NCI-H1930 (cell line): ENCODE measurements at places on chromosomes 5 and 9.

GRCh38 chr5:132055808-132056609 lies 4.4 kb upstream of the IL3 start:
- no peak for DNase-seq

- no peak for DNase-seq
These were observed 5.8 kb upstream of the CRHBP start for GRCh38 chr5:76947082-76947503.

DNA sequence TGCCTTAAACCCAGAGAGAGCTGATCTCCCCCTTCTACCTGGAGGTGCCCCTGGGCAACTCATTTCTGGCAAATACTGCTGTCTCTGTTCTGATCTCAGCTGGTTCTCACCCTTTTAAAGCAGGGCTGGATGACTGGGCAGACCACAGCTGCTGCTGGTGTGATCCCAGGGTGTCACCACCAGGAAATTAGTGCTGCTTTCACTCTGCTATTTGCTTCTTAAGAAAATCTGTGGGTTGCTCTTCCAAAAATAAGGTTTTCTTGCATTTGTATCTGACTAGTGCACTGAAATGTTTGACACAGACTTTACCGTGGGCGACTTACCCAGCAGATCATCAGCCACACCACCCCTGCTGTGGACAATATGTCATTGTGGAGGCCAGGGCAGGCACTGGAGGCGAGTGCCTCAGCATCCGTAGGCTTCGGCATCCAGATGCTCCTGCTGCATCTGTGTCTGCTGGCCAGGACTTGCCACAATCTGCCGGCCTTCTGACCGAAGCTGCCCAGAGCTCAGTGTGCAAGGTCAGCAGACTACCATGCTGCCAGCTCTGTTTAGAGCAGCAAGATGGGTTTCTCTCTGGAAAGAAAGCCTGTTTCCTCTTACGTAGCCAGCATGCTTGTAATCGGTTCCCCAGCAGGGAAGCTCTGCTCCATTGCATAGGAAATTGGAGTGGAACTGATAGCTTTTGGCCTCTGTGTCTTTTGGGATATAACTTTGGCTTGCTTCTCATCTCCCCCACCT lies 13.6 kb downstream of the ARHGAP26 start:
- DNase-seq = no peak

DNA sequence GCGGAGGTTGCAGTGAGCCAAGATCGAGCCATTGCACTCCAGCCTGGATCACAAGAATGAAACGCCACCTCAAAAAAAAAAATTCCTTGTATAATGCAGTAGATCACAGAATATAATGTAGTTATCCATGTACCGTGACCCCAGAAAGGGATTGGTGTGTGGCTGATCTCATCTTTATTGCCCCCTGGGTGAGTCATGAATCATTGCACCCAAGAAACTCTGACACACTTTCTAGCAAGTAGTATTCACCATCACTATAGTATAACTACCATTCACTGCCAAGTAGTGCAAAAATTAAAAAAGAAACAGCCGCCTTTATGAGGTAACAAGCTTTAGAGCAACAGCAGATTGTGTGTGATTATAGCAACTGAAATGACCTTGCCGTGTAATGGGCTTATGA lies 23.7 kb upstream of the ANKH start:
- no peak for DNase-seq

DNA sequence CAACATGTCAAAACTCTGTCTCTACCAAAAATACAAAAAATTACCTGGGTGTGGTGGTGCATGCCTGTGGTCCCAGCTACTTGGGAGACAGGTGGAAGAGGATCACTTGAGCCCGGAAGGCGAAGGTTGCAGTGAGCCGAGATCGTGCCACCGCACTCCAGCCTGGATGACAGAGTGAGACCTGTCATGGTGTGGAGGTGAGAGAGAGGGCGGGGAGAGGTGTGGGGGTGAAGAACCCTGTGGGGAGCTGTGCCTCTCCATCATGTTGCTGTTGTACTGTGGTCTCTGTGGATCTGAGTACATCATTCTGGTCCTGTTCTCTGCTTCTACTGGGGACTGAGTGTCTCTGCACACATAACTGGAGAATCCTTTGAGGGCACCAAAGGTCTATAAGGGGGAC lies 11.3 kb upstream of the SLC34A1 start:
- no peak for DNase-seq

DNA sequence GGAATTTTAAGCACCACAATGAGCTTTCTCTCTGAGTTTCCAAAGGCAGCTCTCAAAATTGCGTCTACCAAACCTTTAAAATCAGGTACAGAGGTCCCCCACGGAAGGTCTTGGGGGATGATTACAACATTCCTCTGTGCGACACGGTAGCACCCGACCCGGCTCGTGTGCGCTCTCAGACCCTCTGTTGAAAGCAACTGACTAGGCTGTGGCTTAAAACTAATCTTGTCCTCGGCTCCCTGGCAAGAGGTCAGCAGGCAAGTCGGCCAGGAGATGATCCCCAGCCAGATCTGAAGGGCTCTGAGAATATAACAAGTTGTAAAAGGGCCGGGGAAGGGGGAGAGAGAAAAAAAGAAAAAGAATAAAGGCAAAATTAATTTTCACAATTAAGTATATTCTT lies 92.6 kb upstream of the LMX1B start:
- no peak for DNase-seq

DNA sequence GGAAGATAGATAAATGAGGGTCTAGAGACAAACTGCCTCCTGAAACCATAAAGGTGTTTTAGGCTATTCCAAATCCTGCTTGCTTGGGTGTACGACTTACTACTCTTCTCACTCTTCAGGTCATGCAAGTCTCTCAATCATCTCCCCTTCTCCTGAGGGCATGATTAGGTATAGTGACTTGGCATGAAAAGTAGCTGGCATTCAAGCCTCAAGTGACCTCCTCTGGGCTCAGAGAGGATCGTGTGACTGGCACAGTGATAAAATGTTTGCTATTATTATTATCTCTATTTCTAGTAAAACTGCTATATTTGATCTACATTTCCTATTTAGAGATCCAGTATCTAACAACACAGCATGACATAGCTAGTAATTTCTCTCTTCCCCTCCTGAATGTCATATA lies 494.8 kb downstream of the SPOCK1 start:
- DNase-seq = no peak

DNA sequence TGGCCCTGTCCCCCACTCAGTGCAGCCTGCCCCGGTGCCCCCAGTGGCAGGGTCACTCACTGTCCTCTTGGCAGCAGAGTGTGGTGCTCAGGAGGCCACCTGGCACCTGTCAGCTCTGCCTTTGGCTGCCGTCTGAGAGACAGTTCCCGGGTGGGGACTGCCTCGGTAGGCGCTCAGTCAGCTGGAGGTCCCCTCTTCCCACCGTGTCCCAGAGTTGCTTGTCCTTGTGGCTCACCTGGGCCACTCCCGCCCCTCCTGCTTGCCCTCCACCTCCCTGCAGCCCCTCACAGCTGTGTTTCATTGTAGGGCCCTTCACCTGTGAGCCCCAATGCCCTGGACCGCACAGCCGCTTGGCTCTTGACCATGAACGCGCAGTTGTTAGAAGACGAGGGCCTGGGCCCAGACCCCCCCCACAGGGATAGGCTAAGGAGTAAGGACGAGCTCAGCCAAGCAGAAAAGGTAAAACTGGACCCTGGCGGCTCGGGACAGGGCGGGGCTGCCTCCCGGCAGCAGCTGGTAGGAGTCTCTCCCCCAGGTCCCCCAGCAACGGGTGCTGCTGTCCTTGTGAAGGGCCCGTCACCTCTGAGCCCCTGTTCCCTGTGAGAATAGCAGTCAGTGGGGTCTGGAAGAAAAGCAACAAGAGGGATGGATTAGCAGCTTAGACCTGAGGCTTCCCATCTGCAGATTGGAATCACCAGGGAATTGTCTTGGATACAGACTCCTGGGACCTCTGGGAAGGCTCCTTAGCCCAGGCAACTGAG lies 122.7 kb downstream of the DAB2IP start:
- DNase-seq = no peak

DNA sequence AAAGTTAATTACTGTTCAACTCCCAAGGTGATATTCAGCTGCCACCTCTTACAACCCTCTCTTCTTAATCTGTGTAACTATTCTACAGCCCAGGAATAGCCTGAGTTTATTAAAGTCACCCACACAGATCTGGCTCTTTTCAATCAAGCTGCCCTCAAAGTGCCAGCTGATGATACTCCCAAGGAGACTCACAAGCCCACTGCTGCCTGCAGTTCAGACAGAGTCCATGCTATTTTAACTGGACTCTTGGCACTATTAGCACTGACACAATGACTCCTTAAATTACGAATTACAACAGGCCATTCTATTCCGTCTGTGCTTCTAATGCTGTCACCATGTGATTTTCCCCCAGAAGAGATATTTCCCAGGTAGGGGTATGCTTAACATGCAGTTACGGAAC lies 26.3 kb downstream of the REEP5 start:
- DNase-seq = no peak

DNA sequence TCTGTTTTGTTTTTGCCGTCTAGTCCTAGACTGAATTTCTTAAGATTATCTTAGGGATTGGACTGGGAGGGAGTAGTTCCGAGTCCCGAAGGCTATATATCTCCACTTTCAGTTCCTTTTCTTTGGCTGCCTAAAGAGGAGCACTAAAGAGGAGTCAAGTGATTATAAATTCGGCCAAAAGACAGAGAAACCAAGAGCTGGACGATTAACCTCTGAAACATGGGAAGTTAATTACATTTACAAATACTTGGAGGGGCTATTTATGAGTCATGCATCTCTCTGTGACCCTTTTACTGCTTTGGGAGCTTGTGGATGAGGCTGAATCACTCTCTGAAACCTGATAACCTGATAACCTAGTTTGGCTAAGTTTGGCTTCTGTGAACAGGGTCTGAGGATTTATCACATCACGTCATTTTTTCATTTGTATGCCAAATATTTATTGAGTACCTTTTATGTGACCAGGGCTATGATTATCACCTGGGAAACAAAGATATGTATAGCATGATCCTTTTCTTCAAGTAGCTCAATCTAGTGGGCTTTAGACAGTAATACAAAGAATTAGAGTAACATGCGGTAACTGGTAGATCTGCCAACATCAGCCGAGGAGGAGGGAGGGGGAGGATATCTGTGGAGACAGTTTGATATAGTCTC lies 180.9 kb downstream of the CD180 start:
- DNase-seq = no peak

- DNase-seq = no peak
These were observed 41.0 kb downstream of the AOPEP start for GRCh38 chr9:94767331-94768072.
